ENCODE measurements at places on chromosomes 4 and X.

DNA sequence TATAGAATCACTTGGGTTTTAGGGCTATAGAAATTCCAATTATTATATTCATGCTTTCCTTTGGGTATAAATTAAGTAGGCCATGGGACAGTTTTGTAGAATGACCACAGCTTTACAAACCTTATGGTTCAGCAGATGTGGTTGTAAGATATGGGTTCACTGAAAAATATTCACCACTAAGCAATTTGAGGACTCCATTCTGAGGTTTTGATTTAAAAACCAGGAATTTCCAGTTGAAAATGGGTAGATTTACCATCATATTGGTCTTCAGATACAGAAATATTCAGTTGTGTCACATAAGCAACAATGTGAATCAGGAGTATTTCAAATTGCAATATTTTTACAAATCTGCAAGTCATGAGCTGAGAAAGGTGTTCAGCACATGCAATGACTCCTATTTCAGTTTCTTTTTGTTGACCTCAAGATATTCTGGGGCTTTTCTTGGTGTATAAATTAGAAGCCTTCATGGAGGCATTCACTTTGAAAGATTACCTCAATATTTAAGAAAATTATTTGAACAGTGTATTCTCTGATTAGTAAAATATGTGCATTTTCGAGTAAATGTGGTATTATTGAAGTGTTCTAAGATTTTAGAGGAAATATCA lies 218.4 kb upstream of the HCCS start:
- no peak for DNase-seq

GRCh38 chr4:15587649-15588048 lies 67.5 kb downstream of the FBXL5 start:
- DNase-seq: no peak

DNA sequence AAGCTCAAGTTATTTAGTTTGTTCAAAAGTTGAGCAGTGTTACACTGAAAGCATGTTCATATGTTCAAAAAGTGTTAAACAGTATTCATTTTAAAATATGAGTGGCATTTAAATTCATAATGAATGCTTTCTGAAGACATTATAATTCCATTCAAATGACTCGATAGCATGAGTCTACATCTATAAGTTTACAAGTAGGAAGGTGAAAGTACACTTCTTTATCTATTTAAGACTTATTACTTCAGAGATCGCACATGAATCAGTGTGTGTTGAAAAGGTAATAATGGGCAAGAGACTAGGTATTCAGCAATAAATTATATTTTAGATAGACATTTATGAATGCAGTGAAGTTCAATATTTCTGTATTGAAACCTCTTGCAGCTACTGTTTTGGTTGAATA lies 456.1 kb downstream of the GRXCR1 start:
- no peak for DNase-seq

GRCh38 chr4:145613566-145614232 lies 5.5 kb upstream of the MMAA start:
- DNase-seq: no peak

DNA sequence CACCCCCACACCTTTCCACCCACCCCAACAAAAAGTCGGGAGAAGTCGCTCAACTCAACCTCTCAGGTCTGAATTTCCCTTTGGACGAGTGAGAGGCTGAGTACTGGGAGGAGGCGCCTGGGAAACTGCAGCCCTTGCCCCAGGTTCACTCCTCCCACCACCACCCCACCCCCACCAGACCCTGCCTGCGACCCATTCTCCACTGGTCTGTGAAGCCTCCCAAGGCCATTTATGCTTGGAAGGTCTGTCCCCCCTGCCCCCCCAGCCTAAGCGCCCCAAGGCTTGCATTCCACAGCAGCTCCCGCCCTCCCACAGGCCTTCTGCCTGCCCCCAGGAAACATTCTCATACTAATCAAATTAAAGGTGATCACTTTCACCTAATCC lies 27.2 kb downstream of the ELF4 start:
- no peak for DNase-seq

DNA sequence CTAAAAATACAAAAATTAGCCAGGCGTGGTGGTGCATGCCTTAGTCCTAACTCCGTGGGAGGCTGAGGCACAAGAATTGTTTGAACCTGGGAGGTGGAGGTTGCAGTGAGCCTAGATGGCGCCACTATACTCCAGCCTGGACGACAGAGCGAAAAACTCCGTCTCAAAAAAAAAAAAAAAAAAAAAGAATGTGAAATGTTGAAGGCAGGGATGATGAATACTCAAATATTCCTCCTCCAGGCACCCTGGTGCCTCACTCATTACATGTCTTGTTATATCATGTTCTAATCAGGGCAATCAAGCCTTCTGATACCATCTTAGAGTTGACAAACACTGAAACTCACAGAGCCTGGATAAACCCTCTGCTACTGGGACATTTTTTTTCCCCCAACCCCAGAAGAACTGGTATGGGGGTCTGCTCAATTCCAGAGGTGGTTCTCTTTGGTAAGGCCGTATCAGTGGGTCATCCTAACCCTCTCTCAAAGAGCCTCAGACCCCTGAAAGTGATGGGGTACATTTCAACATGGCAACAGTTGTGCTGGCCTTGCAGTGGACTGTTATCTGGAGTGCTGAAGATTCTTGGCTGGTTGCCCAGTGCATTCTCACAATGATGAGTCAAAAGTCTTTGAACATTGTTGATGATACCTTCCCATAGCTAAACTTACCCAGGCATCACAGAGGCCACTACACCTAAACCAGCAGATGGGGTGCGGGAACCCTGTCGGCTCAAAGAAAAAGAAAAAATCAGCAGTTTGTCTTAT lies 2.4 kb upstream of the SH3KBP1 start:
- no peak for DNase-seq

- DNase-seq: no peak
Measured at GRCh38 chr4:91108751-91109150, 981.6 kb downstream of the CCSER1 start.

DNA sequence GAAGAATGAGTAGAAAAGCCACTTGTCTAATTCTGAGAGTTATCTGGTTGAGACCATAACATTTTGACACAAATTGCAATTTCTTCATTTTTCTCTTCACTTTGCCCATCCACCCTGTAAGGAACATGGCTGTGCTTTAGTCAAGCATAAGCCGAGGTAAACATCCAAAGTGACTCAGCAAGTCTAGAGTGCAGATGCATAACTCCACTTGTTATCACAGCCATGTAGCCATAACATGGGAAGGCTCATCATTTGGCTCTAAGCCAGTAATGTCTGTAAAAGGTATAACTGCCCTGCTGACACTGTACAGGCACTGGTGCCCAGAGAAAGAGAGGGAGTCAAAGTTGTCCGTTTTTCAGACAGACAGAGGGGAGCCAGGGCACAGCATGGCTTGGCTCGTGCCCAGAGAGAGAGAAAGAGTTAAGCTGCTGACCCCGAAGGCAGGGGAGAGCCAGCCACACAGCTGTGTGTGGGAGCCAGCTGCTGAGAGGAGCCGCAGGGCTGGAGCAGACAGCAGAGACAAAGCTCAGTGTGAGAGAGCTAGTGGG lies 76.9 kb upstream of the EXOC1L start:
- no peak for DNase-seq

DNA sequence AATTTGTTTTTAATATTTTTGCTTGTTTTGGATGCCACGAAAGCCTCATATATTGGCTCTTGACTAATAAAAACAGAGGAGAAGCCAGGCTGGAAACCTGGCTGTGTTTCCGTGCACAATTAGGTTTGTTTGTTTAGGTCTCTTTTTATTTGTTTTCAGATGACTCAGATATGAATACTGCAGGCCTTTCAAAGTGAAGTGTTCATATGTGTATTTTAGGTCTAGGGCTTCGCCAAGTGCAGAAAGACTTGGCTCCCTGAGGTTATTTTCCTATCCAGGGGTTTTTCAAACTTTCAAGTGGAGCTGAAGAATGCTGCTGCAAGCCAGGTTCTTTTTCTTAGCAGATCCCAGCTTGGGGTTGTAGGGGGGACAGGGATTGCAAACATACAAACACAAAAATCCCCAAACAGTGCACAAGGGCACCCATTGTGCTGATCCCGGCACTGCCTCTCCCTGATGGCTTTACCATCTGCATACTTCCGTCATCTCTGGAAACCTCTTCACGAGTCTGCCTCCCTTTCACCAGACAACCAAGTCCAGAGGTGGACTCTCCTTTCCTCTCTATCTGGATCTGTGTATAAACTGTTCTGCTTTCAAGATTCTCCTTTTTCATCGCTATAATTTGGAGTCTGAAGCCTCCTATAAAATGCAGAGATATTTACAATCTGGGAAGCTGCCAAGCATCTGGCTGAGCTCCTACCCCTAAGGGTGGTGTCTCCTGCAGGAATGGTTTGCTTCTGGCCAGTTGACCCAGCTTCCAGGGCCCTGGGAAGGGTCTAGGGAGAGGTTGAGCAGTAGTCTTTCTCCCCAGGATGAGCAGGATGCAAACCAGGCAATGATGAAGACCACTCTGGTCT lies 108.6 kb downstream of the SMIM20 start:
- DNase-seq: no peak

DNA sequence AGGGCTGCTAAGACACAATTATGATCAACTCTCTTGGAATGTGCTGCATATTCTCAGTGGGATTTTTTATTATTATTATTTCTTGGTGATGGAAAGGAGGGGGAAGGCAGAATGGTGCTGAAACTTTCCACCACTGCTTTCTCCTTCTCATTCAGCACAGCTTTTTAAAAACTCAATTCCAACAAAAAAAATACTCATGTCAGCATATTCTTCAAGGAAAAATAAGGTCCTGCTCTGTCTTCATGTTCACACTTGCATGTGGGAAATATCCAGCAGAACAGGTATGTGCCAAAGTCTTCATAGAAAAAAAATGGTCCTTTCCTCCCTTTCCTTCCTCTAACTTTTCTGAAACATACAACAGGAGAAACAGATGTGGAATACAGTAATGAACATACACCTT lies 144.0 kb upstream of the ADAMTS3 start:
- no peak for DNase-seq

DNA sequence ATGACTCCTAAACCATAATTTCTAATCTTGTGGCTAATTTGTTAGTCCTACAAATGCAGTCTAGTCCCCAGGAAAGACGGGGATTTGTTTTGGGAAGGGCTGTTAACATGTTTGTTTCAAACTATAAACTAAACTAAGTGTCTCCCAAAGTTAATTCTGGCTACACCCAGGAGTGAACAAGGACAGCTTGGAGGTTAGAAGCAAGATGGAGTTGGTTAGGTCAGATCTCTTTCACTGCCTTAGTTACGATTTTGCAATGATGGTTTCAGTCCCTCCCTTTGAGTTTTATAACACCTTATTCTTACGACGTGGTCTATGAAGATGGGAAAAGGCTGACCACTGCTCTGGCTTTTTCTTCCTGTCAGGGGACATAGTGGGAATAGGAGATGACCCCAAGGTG lies 27.0 kb upstream of the IL2 start:
- DNase-seq: no peak

Data from stimulated activated CD8-positive, alpha-beta memory T cell treated with anti-CD3 and anti-CD28 coated beads, Interleukin-7, amount 100 ng/mL, for 24 hours (primary cell).